ENCODE measurements at places on chromosomes 1 and 21.
A peak's percentile ranks its signal among the peaks of the same experiment; 100 is the strongest.

- no peak for DNase-seq
Observed at GRCh38 chr1:152768847-152769533, 6.0 kb upstream of the LCE1F start.

DNA sequence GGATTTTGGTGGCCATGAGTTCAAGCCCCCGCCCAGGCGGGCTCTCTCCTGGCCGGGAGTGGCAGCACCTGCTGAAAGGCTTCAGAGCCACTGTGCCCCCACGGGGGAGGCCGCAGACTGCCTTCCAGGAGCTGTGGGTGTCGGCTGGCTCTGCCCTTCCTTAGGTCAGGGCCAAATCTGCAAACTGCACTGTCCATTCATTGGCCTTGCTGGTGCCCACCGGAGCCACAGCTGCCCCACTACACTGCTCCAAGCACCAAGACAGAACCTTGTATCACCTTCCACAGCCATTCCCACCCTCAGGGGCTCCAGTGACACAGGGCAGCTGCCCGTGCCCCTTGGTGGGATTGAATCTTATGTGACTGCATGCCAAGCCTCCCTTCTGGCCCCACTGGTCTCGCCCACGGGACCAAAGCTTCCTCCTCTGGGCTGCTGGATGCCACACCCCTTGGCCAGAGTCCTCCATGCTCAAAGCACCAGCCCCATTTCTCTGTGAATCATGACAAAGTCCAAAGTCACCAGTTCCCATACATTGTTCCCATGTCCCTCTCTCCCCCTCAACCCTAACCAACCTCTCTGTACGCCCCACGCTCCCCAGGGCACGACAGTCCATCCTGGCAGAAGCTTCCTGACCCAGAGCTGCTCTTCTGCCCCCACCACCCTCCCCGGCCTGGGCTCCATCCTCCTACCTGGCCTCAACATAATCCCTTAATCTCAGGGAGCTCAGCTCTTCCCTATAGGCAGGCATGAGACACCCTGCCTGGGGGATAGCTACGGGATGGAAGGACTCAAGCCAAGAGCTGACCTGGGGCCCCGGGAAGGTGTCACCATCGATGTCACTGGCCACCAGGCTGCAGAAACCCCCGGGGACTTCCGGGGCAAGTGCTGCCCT lies 20.9 kb upstream of the GPR153 start:
- DNase-seq = no peak

DNA sequence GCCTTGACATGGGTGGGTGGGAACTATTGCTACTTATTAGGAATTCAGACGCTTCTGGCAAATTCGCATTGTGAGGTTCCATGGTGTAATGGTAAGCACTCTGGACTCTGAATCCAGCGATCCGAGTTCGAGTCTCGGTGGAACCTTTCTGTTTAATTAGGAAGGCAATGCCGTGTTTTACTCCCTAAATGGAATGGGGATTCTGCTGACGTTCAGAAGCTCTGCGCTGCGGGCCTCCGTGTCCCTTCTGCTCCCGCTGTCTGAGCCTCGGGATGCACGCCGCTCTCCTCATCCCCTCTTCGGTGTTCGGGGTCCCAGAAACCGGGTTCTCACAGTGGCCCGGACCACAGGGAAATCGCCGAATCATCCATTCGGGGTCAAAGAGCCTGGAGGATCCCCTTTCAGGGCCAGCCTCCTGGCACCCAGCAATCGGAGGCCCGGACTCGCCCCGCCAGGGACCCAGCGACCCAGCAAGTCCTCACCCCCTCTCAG lies 280.3 kb downstream of the FAM72C start:
- no peak for DNase-seq

DNA sequence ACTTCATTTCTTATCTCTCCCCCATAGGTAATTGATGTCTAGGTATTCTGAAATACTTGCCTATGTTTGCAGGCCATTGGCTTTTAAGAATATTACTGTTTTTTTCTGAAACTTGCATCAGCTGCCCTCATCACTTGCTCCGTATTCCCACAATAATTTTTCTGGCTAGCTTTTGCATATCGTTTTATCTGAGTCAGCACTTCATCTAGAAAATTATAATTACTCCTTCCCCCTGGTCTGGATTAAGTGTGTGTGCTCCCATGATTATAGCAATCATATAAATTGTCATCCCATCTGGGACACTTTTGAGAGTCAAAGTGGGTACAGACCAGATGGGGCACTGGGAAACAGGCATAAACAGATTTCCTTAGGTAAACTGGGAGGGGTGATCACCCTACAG lies 583.2 kb upstream of the B3GALT2 start:
- DNase-seq = no peak

GRCh38 chr1:44239961-44240371 lies 26.7 kb downstream of the DMAP1 start:
- DNase-seq = no peak

DNA sequence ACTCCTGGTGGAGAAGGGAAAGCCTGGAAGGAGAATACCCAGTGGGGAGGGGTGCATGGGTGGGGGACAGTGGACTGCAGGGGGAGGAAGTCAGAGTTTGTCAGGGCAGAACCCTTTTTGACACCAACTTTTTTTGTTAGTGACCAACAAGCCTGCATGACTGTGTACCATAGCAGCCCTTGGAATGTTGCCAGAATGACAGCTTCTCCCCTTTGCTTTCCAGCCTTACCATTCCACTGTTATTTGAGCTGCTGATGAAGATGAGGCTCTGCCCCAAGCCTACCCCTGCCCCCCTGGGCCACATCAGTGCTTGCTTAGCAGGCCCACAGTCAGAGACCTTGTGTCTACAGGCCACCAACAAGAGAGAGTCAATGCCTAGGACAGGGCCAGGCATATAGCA lies 341.2 kb downstream of the HHAT start:
- DNase-seq = no peak

GRCh38 chr1:158146165-158146564 lies 34.5 kb upstream of the CD1D start:
- no peak for DNase-seq

GRCh38 chr21:43598416-43599120 lies 60.7 kb downstream of the HSF2BP start:
- no peak for DNase-seq

DNA sequence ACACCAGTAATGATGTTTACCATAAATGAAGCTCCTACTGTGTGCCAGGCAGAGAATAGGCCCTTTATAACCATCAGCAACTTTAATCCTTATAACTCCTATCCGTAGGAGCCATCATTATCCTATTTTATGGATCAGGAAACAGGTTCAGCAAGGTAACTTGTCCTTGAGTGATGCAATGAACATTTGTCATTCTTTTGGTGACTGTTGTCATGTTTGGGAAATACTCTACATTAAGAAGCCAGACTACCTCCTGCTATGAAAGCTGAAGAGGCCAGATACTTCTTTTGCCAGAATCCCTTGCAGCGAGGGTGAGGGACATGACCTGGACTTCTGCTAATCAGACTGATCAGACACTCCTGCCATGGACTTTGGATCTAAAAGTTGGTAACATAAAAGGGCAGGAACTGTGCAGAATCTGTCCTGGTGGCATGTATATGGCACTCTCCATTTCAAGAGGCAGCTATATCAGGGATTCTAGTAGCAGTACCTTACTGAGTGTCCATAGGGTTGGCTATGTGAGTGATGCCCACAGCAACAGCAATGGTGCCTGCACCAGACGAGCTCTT lies 33.1 kb upstream of the SRRM1 start:
- DNase-seq = no peak

DNA sequence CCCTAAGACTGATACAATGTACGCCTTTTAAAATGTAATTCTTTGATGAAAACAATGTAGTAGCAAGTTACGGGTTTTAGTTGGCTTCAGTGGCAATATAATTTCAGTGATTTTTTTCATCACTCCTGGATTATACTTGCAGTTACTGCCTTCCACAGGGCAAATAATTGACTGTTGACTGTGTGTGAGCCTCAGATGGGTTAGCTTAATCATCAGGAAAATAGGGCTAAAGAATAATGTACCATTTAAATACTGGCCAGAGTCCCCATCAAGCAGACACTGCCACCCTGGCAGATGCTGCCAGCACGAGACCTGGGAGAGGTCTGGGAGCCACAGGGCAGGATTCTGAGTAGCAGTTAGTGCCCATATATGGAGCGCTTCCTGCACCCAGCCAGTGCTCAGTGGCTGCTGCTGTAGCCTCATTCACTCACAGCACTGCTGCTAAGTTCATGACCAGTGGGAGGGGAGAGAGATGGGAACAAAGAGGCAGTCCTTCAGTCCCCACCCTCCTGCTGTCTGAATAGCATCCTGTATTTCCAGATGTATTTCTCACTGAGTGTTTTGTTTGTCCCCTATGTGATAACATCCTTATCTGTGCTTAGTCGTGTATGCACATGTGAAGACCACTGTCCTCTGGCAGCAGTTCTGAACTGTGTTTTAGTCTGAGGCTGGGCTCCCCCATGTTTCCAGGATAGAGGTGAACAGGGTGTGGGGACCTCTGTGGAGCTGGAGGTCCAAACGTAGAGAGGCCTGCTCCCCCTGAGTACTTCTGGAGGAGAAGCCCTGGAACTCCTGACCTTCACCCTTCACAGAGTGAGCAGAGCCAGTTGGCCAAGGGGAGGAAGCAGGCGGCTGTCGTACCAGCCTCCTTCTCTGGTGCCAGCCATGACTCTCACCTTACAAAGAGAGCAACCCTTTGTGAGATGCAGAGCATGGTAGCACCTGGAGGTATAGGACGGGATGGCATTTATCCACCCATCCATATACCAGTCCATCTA lies 80.4 kb downstream of the ADARB1 start:
- DNase-seq = peak; percentile 22

- no peak for DNase-seq
Observed at GRCh38 chr1:226940806-226941067, 643 bp downstream of the COQ8A start.

DNA sequence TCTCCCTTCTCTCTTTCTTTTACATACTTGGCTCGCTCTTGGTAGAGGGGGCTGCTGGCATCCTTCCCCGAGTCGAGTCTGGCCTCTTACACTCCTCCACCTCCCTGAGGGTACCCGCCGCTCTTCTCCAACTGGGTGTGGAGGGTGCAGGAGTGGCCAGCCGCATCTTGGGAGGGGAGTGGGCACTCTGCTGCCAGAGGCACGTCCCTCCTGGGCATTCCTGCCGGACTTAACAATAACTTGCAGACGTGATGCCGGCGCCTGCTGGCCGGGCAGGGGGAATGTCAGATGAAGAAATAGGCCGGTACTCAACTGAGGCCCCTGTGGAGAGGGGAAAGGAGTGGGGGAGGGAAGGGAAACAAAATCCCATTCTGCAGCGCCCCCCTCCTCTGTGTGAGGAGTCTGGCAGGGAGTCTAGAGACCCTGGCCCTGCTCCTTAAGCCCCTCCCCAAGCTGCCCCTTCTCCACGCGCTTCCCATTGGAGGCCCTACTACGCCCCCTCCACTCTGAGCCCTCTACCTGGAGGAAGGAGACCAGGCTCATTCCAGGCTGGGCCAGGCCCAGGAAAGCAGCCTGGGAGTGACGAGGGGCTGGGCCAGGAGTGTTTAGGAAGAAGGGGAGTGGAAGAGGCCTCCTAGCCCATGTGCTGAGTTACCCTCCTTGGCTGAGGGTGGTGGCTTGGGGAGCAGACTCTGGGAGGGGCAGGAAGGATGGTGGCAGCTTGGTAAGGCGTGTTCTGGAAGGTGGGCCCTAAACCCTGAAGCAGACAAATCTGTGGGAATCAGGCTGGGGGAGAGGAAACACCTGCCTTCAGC lies 1.8 kb downstream of the ATP2B4 start:
- no peak for DNase-seq

DNA sequence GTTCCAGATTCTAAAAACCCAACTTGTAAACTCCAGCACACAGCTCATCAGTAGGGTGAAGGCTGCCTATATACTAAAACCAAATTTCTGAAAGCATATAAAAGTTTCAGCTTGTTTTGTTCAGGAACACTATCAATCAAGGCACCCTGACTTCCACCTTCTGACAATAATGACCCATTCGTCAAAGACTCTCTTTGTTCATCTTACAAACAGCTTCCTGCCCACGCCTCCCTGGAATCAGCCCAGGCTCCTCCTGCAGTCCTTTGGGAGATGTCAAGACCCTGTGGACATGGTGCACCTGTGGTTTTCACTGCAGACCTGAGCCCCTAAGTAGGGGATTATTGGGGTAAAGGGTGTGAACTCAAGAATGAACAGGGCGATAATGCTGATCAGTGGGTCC lies 178.9 kb upstream of the CAMK1G start:
- no peak for DNase-seq

DNA sequence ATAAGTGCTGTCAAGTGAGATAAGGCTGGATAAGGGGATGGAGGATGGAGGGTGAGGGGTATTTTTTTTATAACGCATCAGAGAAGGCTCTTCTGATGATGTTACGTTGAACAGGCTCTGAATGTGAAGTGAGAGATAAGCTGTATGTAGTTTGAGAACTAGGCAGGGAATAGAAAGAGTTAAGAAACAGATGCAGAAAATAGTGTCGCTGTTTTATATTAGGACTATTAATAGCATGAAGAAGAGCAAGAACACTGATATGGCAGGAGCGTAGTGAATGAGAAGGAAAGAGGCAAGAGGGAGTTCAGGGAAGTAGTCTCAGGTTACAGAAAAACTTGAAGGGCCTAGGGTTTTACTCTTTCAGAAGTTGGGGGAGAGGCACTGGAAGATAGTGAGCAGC lies 59.8 kb downstream of the GPR88 start:
- DNase-seq = no peak

DNA sequence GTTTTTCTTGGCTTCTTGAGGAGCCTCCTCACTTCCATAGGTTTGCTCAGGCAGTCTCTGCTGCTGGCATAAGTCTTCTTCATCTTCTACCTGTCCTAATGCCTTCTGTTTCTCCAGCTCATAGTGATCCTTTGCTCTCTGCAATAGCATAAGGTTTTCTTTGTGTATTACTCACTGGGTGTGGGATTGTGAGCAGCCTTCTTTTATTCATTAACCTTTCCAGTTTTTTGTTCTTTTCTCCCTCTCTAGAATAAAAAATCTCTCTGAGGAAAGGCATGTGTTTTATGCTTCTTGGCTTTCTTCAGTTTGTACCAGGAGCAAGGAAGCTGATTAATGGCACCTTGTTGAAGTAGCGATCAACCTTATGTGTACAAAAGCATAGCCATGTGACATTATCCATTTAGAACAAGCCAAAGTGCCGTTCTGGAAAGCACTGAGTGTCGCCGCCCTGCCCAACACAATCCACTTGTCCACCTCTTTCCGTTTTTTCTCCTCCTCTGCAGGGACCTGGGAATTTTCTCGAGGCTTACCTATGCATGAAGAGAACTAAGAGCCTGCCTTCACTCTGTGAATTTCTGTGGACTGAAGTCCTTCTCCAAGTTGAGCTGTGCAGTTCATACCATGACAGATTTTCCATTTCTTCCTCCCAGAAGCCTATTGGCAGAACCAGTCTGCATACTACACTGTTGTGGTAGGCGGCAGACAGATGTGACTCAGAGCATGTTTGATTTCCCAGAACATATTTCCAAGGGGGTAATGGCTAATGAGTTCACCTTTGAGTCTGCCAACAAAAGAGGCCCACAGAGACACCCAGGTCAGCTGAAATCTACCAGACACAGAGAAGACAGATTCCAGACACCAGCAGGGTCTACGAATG lies 39.0 kb downstream of the DPT start:
- no peak for DNase-seq

- DNase-seq = no peak
Observed at GRCh38 chr21:40850071-40850470, 3.1 kb upstream of the DSCAM start.

- DNase-seq = no peak
Observed at GRCh38 chr1:43233631-43234030, 36.2 kb upstream of the TMEM125 start.
